Hindlimb muscle (tissue), 1 donor: ENCODE measurements at places on chromosomes 7 and 10. TPM values are rescaled to one million over a fixed set of nuclear protein-coding genes. Genes with fewer than 3 reads are reported as not detected.

TACC2 gene
- polyA plus RNA-seq: 136 TPM

CLDN3 gene
- polyA plus RNA-seq: 0.40 TPM

GRCh38 chr7:116618338-116619128, 53.5 kb upstream of the MET start:
- DNase-seq: no peak

DNA sequence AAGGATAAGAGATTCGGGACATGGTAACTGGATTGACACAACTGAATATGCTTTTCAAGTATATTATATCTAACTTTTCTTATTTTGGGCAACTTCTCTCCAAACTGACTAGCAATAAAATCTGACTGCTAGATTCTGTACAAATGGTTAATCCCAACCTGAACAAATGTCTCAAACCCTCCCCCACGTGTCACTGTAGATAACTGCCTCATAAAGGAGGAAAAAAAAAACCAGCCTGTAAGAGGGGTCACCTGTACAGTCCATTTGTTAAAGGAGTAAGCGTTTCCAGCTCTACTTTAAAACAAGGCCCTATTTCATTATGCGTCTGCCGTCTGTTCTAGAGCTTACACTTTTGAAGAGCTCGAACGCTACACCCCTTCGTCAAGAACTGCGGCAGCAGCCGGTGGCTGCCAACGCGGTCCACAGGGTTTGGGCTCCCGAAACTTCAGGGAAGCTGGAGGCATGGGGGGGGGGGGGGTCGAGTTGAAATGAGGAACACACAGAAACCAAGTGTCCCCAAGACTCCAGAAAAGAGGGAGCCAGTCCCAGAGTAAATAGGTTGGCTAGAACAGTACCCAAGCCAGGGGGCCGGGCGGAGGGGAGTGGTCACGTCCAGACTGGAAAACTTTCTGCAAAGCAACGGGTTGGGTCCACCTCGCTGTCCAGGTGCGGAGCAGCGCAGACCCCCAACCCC, 492 bp downstream of the COG5 start:
- DNase-seq: no peak

DNA sequence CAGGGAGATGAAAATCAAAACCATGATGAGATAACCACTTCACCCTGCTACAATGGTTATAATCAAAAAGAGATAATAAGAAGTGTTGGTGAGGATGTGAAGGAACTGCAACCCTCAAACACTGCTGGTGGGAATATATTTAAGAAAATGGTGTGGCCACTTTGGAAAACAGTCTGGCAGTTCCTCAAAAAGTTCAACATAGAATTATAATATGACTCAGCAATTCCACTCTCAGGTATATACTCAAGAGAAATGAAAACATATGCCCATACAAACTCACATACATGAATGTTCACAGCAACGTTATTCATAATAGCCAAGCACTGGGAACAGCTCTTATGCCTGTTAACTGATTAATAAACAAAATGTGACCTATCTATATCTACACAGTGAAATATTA, 104.8 kb downstream of the SLC25A13 start:
- no peak for DNase-seq

- no peak for DNase-seq
Measured at GRCh38 chr7:137642031-137642430, 204.7 kb downstream of the DGKI start.

GRCh38 chr7:128407233-128407589, 2.6 kb downstream of the IMPDH1 start:
- no peak for DNase-seq

DNA sequence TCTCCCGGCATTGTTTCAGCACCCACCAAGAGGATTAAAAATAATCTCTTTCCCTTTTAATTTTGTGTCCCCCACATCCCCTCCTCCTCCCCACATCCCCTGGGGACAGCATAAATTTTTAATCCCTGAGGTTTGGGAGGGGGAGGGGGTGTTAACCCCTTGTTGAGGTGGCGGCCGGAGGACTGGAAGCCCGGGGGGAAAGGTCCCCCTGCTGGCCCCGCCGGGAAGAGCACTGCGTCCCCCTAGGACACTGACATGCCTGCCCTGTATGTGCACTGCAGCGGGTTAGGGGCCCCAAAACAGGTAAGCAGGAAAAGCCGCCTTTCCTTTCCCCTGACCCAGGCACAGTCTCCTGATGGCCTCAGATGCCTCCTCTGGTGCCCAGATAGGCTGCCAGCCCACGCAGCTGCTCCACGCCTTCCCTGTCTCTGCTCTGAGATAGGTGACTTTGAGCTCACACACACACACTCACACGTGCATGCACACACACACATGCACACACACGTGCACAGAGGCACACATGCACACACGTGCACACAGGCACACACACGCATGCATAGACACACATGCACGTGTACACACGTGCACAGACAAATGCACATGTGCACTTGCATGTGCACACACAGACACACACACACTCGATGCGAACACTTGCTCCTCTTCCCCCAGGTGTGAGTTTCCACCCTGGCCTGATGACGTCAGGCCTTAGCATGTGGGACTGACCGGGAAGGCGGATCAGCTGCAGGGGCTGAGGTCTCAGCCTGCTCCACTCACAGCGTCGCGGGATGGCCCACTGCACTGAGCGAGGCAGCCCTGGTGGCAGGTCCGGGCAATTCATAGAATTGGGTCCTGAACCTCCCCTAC, 12.3 kb downstream of the CNPY1 start:
- DNase-seq: no peak

DNA sequence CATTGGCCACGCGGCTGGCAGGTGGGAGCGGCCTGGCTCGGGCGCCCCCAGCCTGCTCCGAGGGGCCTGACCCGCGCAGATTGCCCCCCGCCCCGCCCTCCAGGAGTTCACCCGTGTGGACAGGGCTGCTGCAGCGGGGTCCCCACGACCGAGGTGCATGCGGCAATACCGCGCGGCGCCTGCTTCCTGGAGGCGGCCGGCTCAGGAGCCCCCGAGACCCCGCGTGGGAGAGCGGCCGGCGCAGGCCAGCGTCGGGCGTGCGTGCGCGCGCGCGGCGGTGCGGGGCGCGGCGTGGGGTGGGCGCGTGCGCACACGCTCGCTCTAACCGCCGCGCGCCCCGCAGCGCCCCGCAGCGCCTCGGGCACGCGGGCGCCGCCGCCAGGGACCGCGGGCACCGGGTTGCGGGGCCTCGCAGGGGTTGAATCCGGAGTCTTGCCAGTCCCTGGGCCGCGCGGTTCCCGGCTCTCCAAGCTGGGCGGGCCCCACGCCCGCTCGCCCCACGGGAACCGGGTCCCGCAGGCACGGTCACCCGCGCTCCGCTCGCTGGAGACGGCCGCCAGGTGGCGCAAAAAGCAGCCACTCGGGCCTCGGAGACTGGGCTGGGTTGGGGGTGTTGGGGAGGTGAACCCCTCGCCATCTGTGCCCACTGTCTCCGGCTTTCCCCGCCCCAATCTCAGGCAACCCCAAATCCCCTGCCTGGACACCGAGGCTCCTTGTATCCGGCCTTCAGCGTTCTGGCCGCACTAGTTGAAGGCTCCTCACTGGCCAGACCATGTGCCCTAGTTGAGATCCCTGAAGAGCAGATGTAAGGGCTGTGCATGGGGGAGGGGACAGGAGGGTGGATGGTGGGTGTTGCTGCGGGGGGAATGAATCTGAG, 1.3 kb upstream of the ACHE start:
- DNase-seq: no peak

DNA sequence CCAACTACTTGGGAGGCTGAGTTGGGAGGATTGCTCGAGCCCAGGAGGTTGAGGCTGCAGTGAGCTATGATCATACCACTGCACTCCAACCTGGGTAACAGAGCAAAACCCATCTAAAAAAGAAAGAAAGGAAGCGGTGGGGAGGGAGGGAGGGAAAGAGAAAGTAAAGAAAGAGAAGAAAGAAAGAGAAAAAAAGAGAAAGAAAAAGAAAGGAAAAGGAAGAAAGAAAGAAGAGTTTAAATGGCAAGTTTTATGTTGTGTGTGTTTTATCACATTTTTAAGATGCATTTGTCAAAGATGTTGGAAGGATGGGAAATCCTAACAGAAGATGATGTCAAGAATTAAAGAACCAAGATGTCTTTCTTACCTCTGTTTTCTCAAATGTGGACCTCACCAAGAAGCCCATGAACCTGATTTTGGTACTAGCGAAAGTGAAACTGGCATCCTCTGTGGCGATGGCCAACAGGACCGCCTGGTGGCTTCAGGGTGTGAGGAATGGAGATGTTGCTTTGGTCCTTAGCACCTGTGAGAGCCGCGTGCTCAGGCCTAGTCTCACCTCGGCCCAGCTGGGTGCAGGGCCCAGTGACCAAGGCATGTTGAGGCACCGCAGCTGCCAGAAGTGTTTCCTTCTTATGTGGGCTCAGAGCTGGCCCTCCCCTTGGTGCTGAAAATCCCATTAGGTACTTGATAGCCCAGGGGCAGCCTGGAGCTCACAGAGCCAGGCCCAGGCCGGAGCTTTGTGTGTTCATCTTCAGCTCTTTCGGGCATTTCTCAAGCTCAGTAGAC, 9.8 kb downstream of the UCMA start:
- DNase-seq: no peak

GRCh38 chr7:111104710-111105109, 13.8 kb downstream of the LRRN3 start:
- DNase-seq: no peak
